ENCODE measurements at places on chromosomes 1 and 21. TPM values are rescaled to one million over a fixed set of nuclear protein-coding genes. Genes with fewer than 3 reads are reported as not detected.

NEGR1 gene
- total RNA-seq, result 39.3 TPM

GRCh38 chr1:154705544-154705943 lies 97.6 kb upstream of the ADAR start:
- DNase-seq, result no peak

- no peak for DNase-seq
Measured at GRCh38 chr1:25520446-25521061, 22.9 kb upstream of the LDLRAP1 start.

DNA sequence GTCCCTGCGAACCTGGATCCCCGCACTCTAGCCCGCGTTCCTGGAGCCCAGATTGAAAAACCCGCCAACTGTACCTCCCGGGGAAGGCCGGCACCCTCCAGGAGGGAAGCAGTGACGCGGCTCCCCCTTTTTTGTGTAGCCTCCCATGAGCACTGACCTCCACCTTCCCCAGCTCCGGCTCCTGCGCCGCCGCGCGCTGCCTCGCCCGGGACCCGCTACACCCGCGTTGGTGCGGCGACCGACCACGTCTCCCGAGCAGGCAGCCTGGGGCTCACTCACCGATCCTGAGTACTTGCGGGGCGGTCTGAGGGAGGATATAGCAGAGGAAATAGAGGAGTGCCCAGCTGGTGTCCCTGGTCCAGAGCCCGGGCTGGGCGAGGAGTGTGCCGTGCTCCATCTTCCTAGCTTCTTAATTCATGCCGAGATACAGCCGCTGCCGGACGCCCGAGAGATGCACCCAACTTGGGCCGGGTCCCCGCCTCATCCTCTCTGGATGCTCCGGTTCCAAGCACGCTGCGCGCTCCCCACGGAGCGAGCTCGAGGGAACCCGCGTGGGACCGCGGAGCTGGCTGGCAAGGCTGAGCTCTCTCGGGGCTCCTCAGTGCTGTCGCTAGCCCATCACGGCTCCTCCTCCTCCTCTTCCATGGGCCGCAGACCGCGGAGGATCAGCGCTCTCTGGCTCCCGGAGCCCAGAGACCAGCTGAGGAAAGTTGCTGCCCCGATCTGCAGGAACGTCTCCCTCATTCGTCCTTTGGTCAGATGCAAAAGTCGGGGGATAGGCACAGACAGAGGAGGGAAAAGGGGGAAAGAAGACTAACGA lies 482 bp downstream of the GRIK1 start:
- DNase-seq, result no peak

All from esophagus muscularis mucosa (tissue), 4 donors.